ENCODE measurements at places on chromosomes 11 and 22.

DNA sequence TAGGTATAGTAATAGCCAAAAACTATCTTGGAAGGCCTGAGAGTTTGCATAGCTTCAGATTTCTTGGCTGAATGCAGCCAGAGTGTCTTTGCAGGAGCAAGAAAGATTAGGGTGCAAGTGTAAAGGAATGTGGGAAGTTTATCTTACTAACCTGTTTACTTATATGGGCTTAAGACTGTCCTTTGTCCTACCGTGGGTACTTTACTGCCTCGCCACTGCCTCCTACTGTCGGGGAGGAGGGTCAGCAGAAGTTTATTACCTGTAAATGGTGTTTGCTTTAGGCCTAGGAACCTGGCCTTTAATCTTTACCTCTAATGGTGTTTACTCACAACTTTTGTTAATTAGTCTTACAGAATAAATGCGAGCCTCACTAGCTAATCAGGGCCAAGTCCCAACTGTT lies 633.8 kb downstream of the DLG2 start:
- no peak for DNase-seq

- no peak for DNase-seq
Measured at GRCh38 chr22:36201630-36202319, at the start of gene APOL4. Gene APOL4, minus strand, starts transcription at chr22:36201809. Its CDS starts 75 bp downstream, at chr22:36201734.

- DNase-seq, result no peak
Measured at GRCh38 chr11:64501500-64502427, 89.3 kb upstream of the SLC22A12 start.

- DNase-seq, result no peak
Measured at GRCh38 chr11:28245131-28245530, 136.9 kb downstream of the METTL15 start.

DNA sequence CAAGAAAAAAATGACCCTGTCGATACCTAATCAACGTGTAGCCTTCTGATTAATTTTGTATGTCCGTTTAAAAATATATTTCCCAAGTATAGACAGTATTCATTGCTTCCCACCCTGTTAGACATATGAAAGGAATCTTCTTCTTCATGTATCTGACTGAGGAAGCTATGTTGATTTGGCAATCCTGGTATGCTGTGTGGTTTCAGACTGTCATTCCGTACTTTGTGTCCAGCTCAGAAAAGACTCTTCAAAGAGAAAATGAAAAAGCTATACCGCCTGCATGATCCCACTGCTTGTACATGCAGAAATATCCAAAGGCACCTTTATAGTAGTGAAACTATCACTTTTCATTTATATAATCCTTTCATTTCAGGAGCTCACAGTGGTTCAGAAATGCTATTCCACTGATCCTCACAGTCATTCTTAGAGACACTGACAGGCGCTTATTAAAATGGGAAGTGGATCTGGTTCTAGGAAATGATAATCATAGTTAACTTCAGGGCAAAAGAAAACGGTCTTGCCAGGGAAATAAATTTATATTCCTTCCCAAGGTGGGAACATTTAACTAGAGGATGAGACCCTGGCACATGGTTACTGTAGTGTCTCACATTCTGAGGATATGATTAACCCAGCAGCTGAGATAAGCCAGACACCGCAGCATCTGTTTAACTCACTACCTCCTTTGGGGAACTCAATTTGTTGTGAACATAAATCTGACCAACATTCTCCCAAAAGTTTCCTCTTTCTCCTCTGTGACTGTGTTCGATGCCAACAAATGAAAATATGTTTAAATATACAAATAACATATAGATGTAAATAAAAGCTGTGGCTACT lies 599.2 kb upstream of the LUZP2 start:
- no peak for DNase-seq

DNA sequence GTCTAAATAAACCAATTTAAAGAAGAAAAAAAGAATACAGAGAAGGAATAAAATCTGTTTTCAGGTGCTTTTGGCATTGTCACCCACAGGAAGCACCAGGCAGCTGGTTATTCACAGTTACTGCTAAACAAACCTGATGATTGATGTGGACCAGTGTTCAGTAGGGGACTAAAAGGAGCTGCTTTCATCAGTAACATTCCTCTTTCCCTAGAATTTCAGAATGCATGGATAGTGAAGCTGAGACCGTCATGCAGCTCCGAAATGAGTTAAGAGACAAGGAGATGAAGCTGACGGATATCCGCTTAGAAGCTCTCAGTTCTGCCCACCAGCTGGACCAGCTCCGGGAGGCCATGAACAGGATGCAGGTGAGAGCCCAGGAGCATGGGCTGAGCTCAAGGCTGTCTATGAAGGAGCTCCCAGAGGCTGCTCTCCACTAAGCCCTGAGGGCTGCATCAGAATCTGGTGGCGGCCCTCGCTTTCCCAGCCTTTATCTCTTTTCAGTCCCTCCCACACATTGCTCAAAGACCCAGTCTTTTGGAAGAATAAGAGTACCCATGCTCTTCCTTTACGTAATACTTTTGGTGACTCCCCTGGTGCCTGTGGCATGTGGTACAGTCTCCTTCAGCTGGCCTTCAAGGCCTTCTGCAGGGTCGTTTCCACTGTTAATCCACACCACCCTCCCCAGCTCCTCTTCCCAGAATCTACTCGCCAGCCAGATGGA lies 69.5 kb downstream of the DBX1 start:
- no peak for DNase-seq

GRCh38 chr11:71338801-71339395 lies 86.5 kb upstream of the SHANK2 start:
- no peak for DNase-seq

- DNase-seq, result no peak
Measured at GRCh38 chr22:41927813-41928212, 1.2 kb upstream of the TNFRSF13C start.

- no peak for DNase-seq
Measured at GRCh38 chr22:20117633-20118299, 740 bp upstream of the TRMT2A start.

DNA sequence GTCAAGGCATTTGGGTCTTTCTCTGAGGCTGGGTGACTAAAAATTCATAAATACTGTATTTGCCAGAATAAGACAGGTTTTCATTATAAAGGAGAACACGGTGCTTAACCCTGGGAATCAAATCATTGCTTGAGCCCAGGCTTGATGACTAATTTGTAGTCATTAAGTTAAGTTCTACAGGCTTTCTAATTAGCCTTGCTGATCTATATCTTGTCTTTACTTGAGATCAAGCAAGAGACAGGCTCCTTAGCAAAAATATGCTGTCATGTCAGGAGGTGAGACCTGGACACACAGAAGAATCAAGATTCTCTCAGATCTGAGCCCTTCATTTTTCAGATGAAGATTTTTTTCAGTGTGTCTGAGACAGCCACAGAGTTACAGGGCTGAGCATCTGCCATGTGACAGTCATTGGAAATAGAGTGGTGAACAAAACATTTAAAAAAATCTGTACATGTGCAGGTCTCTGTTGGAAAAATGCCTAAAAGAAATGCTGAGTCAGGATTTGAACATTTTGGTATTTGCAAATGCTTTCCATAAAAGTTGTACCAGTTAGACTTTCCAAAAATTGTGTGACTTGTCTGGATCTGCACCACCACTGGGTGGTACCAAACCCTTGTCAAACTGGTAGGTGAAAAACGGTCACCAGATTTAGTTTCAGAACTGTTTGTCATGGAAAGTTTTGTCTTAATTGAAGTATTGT lies 14.6 kb downstream of the ACAT1 start:
- no peak for DNase-seq

- DNase-seq, result no peak
Measured at GRCh38 chr11:120432056-120433018, 79.2 kb upstream of the GRIK4 start.

- peak; percentile 2 for DNase-seq
Measured at GRCh38 chr11:5891216-5891800, 1.7 kb upstream of the OR52E5 start.

GRCh38 chr11:58578136-58578634 lies 678 bp upstream of the ZFP91 start:
- DNase-seq, result peak; percentile 99

DNA sequence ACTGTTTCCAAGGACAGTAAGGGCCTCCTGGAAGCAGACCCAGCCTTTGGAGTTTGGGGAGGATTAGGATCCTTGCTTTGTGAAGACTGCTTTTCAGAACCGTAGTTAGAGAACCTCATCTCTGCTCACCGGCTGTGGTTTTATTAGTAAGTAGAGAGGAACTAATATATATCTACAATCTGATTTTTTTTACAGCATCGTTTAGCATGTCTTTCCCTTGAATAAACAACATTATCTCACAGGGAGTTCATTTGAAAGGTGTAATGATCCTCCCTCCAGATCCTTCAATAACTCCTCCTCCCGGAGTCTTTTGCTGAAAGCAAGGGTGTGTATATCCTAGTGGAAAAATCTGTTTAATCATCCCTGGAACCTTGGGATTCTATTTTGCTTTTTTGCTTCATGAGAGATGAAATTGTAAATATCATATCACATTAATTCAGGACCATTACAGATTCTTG lies 132.7 kb downstream of the DBX1 start:
- DNase-seq, result no peak

- DNase-seq, result no peak
Measured at GRCh38 chr11:14418801-14419417, 59.9 kb upstream of the RRAS2 start.

GRCh38 chr11:131962818-131963217 lies 592.4 kb downstream of the NTM start:
- DNase-seq, result no peak

DNA sequence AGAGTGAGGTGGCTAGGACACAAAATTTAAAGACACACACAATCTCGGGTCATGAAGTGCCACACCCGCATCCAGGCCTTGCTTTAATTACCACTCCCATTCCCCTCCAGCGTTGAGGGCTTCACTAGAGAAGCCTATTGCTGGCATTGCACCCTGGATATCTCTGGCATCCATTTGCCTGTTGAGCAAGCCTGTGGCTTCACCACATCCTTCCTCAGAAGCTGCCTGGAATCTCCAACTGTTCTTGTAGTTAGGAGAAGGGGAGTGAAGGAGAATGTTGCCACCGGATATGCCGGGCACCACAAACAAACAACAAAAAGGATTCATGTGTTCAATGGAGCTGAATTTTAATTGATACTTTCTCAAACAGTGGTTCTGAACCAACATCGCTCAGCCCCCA lies 34.4 kb upstream of the RCN1 start:
- DNase-seq, result no peak

Measured in NCI-H2029 treated with DMSO at 0.1 percent for 48 hours (cell line).